ENCODE measurements at places on chromosomes 12 and 14. TPM values are rescaled to one million over a fixed set of nuclear protein-coding genes. Genes with fewer than 3 reads are reported as not detected.

DNA sequence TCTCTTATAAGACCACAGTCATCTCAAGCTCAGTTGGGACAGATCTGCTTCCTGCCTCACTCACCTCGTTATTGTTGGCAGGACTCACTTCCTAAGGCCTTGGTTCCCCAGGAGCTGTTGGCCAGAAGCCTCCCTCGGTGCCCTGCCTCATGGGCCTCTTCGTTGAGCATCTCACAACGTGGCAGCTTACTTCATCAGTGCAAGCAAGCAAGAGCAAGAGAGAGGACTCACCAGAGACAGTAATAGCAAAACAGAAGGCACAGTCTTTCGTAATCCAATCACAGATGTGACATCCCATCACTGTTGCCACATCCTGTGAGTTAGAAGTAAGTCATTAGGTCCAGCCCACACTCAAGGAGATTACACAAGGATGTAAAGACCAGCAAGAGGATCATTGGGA, 5.1 kb upstream of the NUMB start:
- no peaks in the 10 kb centered on the region for H3K27me3 ChIP-seq
- no peak overlapping the region for H3K27ac ChIP-seq
- H3K36me3 ChIP-seq: no peaks in the 10 kb centered on the region
- DNase-seq: no peak
- no peak overlapping the region for H3K4me3 ChIP-seq
- peaks cover 18% of the 10 kb centered on the region for H3K4me1 ChIP-seq

Gene SENP1
- 36.3 TPM for total RNA-seq

GRCh38 chr12:67705394-67706370, 57.1 kb downstream of the DYRK2 start:
- no peak for DNase-seq
- H3K36me3 ChIP-seq: no peaks in the 10 kb centered on the region
- H3K4me1 ChIP-seq: no peaks in the 10 kb centered on the region
- no peaks in the 10 kb centered on the region for H3K27me3 ChIP-seq
- no peak overlapping the region for H3K4me3 ChIP-seq

GRCh38 chr14:66638689-66639088, 130.7 kb downstream of the GPHN start:
- no peak overlapping the region for H3K4me3 ChIP-seq
- no peak for DNase-seq
- no peak overlapping the region for H3K27ac ChIP-seq
- H3K36me3 ChIP-seq: no peaks in the 10 kb centered on the region

GRCh38 chr12:44589697-44590096, 286.4 kb downstream of the NELL2 start:
- H3K4me3 ChIP-seq: no peak overlapping the region
- no peaks in the 10 kb centered on the region for H3K36me3 ChIP-seq
- H3K4me1 ChIP-seq: no peaks in the 10 kb centered on the region
- DNase-seq: no peak
- H3K27ac ChIP-seq: no peak overlapping the region
- H3K27me3 ChIP-seq: no peaks in the 10 kb centered on the region

DNA sequence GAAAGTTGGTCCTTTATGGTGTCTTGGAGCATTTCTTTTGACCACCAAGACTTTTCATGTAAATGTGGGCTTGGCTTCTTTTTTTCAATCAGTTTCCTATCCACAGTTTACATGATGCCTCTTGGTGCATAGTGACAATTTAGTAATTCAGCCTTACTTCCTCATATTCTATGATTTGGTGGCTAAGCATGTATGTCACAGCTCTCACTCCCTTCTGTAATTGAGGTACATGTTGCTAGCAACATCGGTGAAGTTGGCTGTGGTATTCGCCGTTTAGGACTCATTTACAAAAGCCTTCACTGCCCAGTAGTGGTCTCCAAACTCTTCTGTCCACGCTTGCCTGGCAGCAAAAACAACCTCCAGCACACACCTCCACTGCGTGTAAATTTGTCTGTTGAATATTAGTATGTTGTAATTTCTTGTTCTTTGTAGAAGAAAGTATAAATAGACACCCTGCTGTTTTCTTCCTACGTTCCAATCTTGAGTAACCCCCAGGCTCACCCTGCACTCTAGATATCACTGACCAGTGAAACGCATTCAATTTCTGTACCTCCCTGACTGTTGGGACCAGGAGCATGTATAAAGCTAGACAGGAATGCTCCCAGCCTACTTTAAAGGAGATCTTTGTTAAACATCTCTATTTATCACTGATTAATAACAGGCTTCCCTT, 90.4 kb downstream of the PPP2R5C start:
- peaks cover 24% of the 10 kb centered on the region for H3K4me1 ChIP-seq
- no peak overlapping the region for H3K27ac ChIP-seq
- no peak overlapping the region for H3K4me3 ChIP-seq
- H3K36me3 ChIP-seq: peaks cover 46% of the 10 kb centered on the region
- H3K27me3 ChIP-seq: no peaks in the 10 kb centered on the region

Gene THAP2
- total RNA-seq: 5.7 TPM

- H3K4me1 ChIP-seq: no peaks in the 10 kb centered on the region
- no peak for DNase-seq
- H3K36me3 ChIP-seq: no peaks in the 10 kb centered on the region
- no peak overlapping the region for H3K4me3 ChIP-seq
- no peaks in the 10 kb centered on the region for H3K27me3 ChIP-seq
Measured at GRCh38 chr12:107990325-107990724, 138.8 kb upstream of the WSCD2 start.

Gene PPM1A
- 19.3 TPM for total RNA-seq

- no peak overlapping the region for H3K27ac ChIP-seq
- no peak for DNase-seq
- no peaks in the 10 kb centered on the region for H3K36me3 ChIP-seq
- H3K4me3 ChIP-seq: no peak overlapping the region
- H3K4me1 ChIP-seq: no peaks in the 10 kb centered on the region
Measured at GRCh38 chr14:67524634-67524963, 8.5 kb upstream of the PLEKHH1 start.
